ENCODE measurements at places on chromosomes 16 and 17.

DNA sequence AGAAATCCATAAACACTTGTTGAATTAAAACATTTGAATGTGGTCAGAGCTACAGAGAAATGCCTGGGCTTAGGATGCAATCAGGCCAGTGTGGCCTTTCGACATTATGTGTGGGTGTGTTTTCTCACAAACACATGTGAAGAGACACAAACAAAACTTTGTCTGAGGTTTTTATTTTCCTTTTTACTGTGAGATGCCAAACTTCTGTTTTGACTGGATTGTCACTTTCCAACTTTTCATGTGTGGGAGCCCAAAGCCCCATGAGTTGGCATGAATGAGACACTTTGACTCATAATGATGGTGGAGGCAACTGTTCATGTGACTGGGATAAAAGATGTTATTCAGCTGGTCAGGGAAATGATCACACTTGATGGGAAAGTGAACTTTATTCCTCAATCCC, 71.9 kb upstream of the GAS7 start:
- no peak for DNase-seq

DNA sequence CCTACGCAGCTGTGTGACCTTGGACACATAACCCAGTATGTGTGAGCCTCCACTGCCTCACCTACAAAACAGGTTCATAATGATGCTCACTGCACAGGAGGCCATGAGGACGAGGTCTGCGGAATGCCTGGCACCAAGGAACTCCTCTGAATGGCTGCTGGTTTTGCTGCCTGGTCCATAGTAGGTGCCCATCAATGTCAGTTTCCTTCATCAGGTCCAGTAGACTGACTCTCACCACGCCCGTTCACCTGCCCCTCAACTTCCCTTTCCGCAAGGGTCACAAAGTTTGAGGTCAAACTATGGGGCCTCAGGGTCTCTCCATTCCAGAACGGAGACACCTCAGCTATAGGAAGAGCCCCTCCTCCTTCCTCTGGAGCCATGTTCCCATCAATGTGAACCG, 8.8 kb downstream of the PNMT start:
- DNase-seq, result no peak

DNA sequence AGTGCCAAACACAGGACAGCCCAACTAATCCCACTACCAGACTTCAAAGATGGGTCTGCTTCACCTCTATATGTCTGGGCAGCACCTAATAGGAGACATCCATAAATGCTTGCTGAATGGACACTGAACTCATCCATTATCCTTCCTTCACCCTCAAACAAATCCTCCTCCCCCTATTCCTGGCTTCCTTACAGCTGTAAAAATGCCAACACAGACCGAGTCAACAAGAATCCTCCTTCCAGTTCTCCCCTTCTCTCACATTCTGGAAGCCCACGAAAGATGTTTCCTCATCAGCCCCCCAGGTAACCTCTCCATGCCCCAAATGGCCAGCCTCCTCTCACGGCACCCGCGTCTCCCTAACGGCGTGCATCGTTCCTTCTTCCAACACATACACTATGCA, 12.3 kb downstream of the PELP1 start:
- no peak for DNase-seq

GRCh38 chr16:4053301-4053845, 62.9 kb downstream of the ADCY9 start:
- no peak for DNase-seq

GRCh38 chr17:70752966-70753467, 583.7 kb downstream of the KCNJ2 start:
- no peak for DNase-seq

- DNase-seq, result no peak
Observed at GRCh38 chr17:28247671-28248555, 71.1 kb upstream of the TMEM97 start.

GRCh38 chr17:3827124-3827773, 18.8 kb downstream of the NCBP3 start:
- no peak for DNase-seq

GRCh38 chr16:73068541-73069401, 20.8 kb upstream of the ZFHX3 start:
- no peak for DNase-seq

- DNase-seq, result no peak
Observed at GRCh38 chr17:60311186-60311585, 80.7 kb downstream of the USP32 start.

DNA sequence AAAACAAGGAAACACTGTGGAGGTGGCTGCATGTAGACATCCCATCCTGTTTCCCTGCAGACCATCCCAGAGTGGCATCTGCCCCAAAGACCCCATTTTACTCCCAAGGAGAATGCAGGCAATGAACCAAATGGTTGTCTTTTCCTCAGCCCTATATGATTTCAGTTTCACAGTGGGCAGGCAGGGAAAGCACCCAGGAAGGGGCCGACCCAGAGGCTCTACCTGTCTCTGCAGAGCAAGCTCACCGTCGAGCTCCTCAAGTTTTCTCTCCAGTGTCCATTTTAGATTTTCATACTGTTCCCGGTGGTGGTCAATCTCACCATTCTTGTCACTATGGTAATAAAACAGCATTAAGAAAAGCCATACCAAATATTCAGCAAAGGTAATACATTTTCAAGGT, 14.6 kb downstream of the CCDC57 start:
- no peak for DNase-seq

DNA sequence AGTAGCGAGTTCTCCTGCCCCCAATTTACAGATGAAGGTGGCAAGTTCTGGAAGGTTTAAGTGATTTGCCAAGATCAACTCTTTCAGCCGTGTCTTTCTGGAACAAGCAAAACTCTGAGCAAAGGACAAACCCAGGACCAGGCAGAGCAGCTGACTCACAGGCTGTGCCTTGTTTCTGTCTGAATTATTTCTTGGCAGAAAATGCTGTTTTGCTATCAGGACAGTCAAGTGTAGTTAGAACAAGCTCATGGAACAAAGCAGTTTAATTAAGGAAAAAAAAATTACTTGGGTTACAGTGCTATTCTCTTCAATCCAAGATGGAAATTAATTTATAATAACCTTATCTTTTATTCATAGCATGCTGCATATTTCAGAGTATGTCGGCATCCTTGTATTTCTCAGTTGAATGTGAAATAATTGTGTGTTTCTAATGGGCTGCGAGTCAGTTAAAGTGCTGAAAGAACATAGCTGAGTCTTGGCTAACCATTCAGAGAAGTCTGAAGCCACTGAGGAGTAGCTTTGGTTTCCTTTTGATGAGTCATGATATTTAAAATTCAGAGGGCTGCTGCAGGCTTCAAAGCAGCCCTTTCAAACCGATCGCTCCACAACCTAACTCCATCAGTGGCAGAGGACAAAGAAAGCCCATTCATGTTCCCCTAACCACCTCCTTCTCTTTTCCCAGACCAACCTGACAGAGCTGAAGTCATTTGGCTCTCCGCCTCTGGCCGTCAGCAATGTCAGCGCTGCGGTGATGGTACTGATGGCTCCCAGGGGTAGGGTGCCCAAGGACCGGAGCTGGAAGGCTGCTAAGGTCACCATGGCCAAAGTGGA, 143.7 kb downstream of the ZNF18 start:
- no peak for DNase-seq

- no peak for DNase-seq
Observed at GRCh38 chr17:50731575-50732460, 12.4 kb downstream of the LUC7L3 start.

GRCh38 chr16:23868136-23868535, 32.4 kb downstream of the PRKCB start:
- DNase-seq, result no peak

GRCh38 chr17:45230787-45231480, 9.2 kb downstream of the FMNL1 start:
- DNase-seq, result no peak

- no peak for DNase-seq
Observed at GRCh38 chr17:79644617-79645016, 33.8 kb upstream of the RBFOX3 start.

DNA sequence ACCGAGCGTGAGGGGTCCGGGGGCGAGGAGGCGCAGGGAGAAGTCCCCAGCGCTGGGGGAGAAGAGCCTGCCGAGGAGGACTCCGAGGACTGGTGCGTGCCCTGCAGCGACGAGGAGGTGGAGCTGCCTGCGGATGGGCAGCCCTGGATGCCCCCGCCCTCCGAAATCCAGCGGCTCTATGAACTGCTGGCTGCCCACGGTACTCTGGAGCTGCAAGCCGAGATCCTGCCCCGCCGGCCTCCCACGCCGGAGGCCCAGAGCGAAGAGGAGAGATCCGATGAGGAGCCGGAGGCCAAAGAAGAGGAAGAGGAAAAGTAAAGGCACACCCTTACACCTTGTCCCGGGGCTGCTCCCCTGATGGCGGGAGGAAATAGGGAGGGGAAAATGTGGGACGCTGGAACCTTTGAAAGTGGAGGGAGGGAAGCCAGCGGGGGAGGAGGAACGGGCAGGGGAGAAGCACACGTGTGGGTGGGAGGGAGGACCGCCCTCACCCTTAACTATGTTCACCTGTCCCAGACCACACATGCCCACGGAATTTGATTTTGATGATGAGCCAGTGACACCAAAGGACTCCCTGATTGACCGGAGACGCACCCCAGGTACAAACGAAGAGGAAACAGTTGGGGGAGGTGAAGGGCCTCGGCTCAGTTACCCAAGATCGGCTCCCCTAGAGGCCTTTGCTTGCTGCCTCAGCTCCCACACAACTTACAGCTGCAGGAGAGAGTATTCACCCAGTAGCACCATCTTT, 916 bp downstream of the PAGR1 start:
- peak; percentile 52 for DNase-seq

DNA sequence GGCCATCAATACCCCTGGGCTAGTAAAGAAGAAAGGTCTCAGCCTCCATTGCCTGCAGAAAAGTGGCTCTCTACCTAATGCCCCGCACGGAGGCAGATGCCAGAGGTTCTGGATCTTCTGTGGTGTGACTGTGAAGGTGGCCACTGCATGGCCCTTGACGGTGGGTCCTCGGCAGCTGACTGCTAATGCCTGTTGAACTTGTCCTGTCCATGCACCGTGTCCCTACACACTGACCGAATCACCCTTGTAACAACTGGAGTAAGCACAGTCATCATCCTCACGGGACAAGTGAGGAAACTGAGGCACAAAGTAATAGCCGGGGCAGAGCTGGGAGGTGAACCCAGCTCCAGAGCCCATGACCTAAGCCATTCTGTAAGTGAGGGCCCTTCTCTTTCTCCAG, 48.8 kb downstream of the MYH11 start:
- DNase-seq, result no peak

GRCh38 chr17:71286625-71287024, 834.2 kb upstream of the SOX9 start:
- DNase-seq, result no peak

DNA sequence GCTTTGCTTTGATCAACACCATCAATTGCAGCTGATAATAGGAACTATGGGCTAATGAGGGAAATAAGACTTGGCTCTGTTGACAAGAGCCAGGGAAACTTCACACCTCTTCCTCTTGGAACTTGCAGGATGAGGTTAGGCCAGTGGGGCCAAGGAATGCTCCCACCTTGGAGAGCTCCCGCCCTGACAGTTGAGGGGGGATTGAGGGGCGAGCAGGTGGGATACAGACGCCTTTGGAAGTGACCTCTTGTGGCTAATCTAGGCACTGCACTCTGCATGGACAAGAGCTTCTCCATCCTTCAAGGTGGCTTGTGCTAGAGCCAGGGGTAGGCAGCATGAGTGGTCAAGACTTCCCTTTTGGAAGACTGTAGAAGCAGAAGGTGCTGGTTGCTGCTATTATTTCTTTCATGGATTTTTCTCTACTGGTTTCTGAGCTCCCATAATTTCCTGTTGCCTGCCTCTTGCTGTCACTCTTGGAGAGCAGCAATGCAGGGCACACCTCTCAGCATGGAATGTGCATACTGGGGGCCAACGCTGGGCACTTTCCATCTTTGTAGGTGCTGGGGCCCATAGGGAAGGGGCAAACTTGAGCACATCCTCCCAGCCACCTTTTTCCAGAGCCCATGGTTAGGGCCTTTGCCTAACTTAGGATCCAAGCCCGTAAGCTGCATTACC, 2.3 kb upstream of the PHF12 start:
- DNase-seq, result no peak
